Fibroblast of lung (primary cell): ENCODE measurements at places on chromosomes 11 and 22.

DNA sequence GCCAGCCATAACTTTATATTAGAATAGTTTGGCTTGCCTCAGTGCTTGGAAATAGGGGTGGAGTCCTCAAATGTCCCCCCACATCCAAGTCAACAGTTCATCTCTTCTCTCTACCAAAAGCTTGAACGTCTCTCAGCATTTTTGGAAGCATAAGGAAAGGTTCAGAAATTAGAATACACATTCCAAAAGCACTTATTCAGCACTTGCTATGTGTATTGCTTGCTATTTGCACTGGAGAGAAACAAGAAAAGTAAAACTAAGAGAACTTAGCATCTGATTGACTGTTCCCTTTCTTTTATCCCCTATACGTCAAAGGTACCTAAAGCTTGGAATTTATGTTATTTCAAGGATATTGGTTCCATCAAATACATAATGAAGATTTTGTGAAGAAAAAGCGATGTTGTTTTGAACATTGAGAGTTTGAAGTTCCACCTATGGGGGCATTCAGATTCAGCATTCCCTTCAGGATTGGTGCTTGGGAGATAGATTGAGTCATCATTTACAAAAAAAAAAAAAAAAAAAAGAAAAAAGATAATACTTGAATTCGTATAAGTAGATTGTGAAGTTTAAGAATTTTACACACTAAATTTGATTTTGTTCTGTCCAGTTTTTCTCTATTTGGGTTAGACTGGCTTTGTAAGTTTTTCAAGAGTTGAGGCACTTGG is 1.3 kb downstream of the TBRG1 start:
- DNase-seq = peak; percentile 17

GRCh38 chr11:19958204-19958603 is 202.1 kb downstream of the DBX1 start:
- no peak for DNase-seq

DNA sequence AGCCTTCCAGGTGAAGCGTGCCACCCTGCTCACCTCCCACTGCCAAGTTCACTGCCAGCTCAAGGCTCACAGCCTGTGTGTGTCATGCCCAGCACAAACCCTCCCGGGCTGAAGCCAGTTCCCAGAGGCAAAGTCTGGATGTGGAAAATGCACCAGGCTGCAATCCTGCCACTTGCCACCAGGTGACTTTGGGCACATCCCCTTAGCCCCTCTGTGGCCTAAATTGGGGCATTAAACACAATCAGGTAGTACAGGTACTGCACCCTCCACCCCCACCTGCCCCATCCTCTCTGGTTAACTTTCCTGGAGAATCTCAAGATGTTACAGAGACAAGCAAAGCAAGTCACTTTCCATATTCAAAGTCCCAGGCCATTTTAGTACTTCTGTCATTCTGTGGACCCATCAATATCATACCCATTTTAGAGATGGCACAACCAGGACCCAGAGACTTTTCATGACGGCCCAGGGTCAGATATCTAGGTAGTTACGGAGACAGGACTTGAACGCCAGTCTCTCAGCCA is 1.8 kb upstream of the RASD2 start:
- DNase-seq = no peak

GRCh38 chr11:60566776-60567175 is 51.6 kb downstream of the MS4A13 start:
- DNase-seq = no peak

- DNase-seq = no peak
Measured at GRCh38 chr11:92657226-92657625, 312.2 kb upstream of the MTNR1B start.

GRCh38 chr22:20509344-20510047 is 2.1 kb downstream of the MED15 start:
- DNase-seq = peak; percentile 91

- no peak for DNase-seq
Measured at GRCh38 chr11:77083566-77084245, 16.9 kb downstream of the CAPN5 start.

DNA sequence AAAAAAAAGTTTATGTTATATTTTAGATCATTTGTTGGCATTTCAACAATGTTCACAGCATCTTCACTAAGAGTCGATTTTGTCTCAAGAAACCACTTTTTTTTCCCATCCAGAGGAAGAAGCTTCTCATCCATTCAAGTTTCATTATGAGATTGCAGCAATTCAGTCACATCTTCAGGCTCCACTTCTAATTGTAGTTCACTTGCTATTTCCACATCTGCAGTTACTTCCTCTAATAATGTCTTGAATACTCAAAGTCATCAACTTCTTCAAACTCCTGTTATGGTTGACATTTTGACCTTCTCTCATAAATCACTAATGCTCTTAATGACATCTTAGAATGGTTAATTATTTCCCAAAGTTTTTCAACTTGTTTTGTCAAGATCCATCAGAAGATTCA is 61.3 kb upstream of the CHORDC1 start:
- DNase-seq = no peak

GRCh38 chr11:34349882-34350281 is 7.9 kb downstream of the ABTB2 start:
- peak; percentile 31 for DNase-seq

GRCh38 chr11:115464269-115464668 is 39.9 kb downstream of the CADM1 start:
- DNase-seq = no peak

DNA sequence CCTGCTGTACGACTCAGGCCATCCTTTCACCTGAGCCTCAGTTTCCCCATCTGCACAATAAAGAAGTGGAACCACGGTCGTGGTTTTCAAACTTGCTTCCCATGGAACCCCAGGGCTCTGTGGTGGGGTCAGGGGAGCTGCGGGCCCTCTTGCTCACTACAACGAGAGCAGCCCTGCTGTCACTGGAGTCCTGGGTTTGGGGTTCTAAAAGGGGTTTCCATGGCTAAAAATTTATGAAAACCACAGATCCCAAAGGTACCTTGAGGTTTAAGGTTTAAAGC is 45.4 kb upstream of the CARS1 start:
- no peak for DNase-seq

DNA sequence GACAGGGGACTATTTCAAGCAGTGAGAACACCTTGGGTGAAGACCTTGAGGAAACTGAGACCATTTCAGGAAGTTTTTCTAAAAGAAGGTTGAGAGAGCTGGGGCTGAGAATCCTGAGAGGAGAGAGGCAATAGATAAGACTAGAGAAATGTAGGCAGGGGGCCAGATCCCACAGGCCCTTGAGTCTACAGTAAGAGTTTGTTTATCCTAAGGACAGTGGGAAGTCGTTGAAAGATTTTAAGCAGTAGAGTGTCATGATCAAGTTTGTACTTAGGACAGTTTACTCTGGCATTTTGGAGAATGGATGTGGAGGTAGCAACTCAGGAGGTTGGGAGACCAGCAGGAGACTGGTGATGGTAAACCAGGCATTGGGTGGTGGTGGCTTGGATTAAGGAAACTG is 17.1 kb downstream of the HSD17B12 start:
- peak; percentile 25 for DNase-seq

GRCh38 chr11:62770778-62771143 is 435 bp upstream of the TAF6L start:
- DNase-seq = no peak

DNA sequence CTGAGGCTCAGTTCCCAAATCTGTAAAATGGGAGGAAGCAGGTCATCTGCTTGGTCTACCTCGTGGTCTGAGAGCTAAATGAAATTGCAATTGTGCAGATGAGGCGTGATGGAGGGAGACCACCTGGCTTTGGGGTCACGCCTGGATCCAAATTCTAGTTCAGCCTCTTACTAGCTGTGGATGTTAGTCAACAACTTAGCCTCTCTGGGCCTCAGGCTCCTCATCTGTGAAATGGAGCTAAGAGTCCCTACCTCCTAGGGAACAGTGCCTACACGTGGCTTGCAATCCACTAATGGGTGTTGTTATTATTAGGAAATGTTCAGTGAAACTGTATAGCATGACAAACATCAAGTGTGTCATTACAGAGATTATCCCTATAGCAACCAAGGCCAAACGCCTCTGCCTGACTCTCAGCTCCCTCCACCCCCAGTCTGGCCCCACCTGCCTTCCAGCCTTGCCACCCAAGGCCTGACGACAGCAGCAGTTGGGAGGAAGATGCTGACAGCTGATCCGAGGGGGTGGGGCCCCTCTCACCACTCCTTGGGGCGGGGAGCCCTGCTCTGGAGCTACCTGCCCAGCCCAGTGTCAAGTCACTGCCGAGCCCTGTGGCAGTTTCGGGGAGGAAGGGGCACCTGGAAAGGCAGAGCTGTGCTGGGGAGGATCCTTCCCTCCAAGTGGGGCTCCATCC is 1.7 kb upstream of the RHOD start:
- peak; percentile 81 for DNase-seq

- peak; percentile 70 for DNase-seq
Measured at GRCh38 chr11:126197277-126197939, 14.0 kb downstream of the RPUSD4 start.

GRCh38 chr22:42613872-42614301 is 796 bp downstream of the POLDIP3 start:
- no peak for DNase-seq

DNA sequence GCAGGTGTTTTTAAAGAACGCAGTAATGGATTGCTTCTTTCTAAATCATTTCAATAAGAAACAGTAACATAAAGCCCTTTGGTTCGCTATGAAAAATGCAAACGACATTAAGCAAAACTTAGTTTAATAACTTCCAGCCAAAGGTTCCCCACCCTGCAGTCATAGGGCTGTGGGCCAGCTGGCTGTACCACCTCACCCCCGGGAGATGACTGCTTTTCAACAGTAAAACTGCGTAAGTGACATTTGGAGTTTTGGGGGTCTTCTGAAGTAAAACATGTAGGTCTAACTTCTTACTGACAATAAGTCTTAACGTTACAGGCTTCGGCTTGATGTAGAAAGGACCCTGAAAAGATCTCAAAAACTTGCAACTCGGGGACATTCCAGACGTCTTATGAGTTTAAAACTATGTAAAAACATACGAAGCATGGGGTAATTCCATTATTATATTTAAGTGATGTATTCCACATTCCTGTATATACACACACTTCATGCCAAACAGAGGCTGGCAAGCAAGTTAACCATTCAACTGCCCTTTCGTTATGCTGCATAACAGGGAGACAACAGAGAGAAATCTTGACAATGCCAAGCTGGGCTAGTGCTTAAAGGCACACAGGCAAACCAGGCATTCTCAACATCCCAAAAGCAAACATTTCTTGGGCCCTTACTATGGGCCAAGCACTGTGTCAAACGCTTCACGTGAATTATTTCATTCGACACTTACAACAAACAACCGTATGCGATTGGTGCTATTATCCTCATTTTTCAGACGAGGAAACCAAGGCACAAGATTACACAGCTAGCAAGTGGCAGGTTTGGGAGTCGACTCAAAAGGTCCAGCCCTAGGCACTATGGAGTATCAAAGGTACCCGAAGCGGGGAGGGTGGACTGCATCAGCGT is 1.2 kb downstream of the MRTFA start:
- DNase-seq = peak; percentile 50

GRCh38 chr22:31107178-31107893 is at the start of gene SELENOM:
Gene SELENOM, minus strand, starts transcription at chr22:31107568. Its CDS starts 63 bp downstream, at chr22:31107505.
- DNase-seq = peak; percentile 98

GRCh38 chr11:119025099-119025473 is 5.6 kb downstream of the SLC37A4 start:
- DNase-seq = no peak

- no peak for DNase-seq
Measured at GRCh38 chr22:28889478-28890024, 6.2 kb downstream of the ZNRF3 start.

- peak; percentile 29 for DNase-seq
Measured at GRCh38 chr11:90908074-90908473, 685.2 kb upstream of the CHORDC1 start.

DNA sequence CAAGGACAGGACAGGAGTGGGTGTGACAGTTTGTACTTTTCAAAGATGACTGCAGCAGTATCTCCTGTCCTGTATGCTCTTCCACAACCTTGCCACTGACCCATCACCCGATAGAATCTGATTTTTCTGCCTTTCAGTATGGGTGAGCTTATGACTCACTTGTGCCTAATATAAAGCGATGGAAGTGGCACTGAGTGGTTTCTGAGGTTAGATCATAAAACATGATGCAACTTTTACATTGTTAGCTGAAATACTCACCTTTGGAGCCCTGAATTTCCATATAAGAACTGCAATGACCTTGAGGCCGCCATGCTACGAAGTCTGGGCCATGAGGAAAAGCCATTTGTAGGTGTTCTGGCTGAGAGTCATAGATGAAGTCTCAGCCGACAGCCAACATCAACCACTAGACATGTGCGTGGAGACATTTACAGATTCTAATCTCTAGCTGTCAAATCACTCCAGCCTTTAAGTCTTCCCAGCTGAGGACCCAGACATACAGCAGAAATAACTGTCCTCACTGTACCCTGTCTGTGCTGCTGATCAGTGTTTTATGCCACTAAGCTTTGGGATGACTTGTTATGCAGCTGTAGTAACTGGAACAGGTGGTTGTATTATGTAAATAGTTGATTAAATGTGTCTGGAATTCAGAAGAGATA is 105.9 kb upstream of the ARHGAP20 start:
- peak; percentile 66 for DNase-seq

GRCh38 chr11:61026121-61027031 is 54.9 kb downstream of the CD6 start:
- no peak for DNase-seq

GRCh38 chr11:708511-708910 is 2.5 kb downstream of the EPS8L2 start:
- DNase-seq = no peak

DNA sequence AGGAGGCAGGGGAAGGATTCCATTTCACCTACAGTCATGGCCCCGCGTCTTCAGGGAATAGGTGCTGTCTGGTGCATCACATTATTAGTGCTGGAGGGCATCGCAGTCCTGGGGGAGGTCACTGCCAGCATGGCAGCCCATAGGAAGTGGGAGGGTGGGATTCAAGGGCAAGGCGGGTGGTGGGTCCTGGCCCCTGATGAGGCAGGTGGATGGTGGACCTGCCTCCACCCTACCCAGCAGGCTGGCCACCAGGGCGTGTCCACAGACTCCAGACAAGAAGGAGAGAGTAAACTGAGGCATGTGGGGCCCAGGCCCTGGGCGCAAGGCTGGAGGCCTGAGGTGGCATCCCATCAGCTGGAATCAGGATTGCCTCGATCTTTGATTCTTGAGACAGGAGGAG is 53.3 kb downstream of the RTN4R start:
- no peak for DNase-seq

DNA sequence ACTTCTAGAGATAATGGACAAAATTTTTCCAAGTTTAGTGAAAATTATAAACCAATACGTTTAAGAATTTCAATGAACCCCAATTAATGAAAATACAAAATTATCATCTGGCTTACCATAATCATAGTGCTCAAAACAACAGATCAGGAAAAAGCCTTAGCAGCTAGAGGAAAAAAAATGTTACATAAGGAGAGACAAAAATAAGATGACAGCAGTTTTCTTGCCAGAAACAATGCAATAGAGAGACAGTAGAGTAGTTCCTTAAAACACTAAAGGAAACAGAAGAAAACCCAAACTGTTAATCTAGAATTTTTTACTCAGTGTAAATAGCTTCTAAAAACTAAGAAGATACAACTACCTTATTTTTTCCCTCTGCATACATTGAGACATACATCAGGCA is 341.7 kb upstream of the CHORDC1 start:
- DNase-seq = no peak

GRCh38 chr22:36258701-36259614 is 6.0 kb downstream of the APOL1 start:
- DNase-seq = peak; percentile 63
